ENCODE measurements at places on chromosomes 5 and 9.

DNA sequence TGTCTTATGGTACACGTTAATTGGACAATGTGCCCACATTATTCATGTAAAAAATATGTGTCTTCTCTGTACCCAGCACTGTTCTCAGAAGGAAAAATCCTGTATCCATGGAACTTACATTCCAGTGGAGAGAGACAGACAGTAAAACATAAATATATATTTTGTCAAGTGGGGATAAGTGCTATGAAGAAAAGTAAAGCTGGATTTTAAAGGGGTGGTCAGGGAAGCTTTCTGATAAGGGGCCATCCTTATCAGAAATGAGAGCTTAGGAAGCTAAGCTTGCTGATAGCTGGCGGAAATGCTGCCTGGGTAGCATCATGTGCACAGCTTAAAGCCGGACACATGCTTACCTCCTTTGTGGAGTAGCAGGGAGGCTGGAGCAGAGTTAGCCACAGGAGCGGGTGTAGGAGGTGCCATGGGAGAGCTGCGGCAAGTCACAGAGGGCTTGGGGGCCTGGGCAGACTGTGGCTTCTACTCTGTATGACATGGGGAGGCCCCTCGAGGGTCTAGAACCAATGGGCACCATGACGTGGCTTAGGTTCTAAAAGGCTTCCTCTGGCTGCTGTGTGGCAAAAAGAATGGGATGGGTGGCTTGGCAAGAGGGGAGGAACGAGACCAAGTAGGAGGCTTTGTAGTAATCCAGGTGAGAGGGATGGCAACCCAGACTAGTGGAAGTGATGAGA, 141.7 kb downstream of the FGF1 start:
- DNase-seq, result no peak

DNA sequence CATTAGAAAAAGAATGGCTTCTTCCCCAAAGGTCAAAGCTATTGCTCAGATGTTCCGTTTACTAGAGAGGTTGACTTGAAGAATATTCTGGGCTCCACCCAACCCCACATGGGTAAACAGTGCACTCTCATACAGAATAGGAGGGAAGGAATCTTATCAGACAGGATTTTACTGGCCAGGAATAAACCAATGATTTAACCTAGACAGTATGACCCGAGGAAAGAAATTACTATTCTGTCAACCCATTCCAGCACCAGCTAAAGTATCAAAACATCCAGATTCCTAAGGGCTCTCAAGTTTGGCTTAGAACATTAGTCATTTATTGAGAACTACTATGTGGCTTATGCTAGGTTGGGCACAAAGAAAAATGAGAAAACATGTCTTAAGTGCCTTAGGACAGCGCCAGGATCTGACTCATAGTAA, 493.6 kb upstream of the KLF4 start:
- no peak for DNase-seq

DNA sequence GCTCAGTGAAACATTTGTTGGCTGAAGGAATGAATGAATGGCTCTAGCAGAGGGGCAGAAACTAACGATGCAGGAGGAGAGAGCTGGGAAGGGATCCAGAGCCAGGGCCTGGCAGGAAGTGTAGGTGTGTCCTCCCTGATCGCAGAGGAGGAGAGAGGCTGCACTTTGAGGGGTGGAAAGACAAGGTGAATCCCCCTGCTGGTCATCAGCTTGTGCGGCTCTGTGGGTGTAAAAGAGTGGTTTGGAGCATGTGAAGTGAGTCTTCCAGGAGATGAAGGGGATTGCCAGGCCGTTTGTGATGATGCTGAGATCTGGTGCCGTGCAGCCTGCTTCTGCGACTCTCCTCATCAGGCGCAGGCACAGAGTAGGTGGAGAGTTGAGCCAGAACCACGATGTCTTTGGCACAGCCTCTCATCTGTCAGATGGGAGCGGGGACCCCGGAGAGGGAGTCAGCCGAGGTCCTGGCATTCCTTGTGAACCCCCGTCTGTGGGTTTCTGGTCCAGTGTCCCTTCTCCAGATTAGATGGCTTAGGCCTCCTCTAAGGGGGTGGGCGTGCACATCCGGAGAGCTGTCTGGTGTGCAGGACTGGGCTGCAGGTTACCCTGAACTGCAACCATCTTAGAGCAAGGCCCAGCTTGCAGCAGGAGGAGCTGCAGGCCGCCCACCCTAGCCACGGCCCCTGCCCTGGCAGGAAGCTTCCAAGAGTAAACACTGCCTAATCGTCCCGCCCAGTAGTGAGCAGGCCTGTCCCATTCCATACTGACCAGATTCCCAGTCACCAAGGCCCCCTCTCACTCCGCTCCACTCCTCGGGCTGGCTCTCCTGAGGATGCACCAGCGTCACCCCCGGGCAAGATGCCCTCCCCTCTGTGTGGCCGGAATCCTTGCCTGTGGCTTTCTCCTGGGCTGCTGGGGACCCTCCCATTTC, at the start of gene ADAMTS13:
TSS of gene ADAMTS13 (plus strand) at position 753 of the 928 bp plus-strand sequence. CDS start at position 830, 77 bp downstream.
- DNase-seq, result no peak

- DNase-seq, result no peak
Observed at GRCh38 chr5:31217446-31217845, 24.0 kb downstream of the CDH6 start.

DNA sequence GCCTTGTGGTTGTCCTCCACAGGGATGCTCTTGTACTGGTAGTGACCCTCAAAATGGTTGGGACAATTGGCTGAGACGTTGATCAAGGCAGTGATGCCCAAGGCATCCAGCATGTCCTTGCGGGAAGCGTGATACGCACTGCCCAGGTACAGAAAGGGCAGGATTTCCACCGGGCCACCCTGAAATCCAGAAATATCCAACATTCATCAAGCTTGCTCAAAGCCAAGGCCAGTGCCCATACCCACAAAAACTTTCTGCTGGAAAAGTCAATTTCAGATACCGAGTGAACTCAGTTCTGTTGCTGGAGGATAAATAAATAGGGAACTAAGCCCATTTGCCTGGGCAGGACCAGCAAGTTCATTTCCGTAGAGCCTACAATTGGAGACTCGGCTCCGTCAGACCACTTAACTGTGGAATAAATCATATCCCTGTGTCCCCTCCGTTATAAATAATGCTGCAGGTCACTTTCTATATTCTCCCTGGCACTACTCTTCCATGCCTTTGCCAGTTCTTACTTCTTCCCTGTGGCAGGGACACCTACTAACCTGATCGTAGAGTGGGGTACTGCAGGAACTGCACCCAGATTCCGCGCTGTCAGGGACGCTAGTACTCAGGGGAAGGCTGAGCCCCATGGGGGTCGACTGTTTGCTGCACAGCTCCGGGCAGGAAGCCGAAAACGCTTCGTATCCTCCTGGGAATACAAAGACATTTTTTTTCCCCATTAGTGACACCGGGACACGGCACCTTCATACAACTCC, 1.2 kb downstream of the DUSP1 start:
- no peak for DNase-seq

GRCh38 chr5:110623874-110624273, 102.6 kb downstream of the TMEM232 start:
- DNase-seq, result no peak

DNA sequence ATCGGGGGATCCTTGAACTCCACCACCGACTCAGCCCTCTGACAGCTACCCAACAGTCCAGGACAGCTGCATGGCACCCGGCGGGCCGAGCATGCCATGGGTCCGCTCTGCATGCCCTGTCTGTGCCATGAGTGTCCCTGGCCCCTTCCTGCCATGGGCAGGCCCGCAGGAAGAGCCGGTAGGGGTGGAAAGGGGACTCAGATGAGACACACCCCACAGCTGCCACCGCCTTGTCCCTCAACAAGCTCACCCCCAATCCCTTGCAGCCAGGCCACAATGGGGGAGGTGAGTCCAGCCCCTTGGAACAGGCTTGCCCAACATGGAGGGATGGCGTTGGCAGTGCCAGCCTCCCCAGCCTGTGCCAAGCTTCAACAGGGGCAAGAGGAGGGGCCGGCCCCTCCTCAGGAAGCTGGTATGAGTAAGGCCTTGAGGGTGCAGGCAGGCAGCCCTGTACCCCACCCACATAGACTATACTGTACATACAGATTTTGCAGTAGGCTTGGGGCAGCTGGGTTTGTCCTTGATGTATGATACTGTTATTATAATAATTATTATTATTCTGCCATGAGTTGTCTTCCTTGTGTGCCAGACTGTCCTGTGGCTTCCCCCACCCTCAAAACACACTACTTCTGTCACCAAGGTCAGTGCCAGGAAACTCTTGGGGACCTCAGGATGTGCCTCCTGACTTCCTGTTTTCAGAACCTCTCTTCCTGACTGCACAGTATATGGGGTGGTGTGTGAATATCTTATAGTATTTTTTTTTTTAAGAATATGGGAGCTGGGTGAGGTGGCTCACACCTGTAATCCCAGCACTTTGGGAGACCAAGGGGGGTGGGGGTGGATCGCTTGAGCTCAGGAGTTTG, 12.0 kb upstream of the SLC34A1 start:
- no peak for DNase-seq

DNA sequence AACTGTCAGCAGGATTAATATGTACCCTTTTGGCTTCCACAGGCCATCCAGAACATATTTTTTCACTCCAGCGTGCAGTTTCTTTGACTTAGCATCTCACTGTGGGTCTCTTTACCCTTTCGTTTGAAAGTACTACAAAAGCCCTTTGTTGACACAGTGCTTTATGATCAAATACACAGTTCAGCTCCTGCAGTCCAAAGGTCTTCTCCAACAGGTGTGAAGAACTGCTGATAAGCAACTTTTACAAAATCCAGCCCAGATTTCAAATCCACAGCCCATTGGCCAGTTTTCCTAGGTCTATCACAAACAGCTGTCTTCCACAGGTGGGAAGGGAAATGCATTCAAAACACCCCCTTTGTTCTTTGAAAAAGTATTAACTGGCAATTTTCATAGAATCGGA, 54.8 kb downstream of the MYO10 start:
- DNase-seq, result no peak

DNA sequence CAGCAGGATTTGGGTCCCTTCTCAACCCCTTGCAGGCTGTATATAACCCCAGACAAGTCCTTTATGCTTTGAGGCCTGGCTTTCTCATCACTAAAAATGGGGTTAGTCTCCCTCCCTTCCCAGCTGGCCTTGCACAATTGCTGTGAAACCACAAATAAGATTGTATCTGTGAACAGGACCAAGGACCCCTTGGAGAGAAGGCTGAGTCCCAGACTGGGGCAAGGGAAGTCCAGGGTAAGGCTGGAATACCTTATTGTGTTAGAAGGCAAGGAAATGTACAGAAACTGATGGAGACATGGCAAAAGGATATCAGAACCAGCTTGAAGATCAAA, 11.4 kb downstream of the MACROH2A1 start:
- no peak for DNase-seq

DNA sequence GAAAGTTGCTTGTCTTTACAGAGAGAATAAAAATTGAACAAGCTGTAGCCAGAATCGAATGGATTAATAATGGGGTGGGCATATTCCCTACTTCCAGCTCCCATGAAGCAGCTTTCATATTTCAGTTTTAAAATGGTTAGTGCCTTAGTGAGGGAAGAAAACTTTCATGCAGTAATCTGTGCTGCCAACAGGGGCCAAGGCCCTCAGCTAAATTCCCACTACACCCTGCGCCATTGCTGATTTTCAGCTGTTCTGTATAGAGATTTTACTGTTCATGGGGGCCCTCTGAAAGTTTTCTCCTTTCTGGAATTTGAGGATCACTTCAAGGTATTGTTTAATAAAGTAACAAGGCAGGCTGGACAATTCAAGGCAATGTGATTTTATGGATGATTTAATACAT, 58.2 kb downstream of the CAST start:
- no peak for DNase-seq

GRCh38 chr5:127406326-127407121, 110.9 kb upstream of the PRRC1 start:
- no peak for DNase-seq

All from NCI-H1694 (cell line).